ENCODE measurements at places on chromosomes 6 and 20. TPM values are rescaled to one million over a fixed set of nuclear protein-coding genes. Genes with fewer than 3 reads are reported as not detected.

- DNase-seq: no peak
Measured at GRCh38 chr6:135073217-135073616, 18.6 kb upstream of the HBS1L start.

Gene CLPSL1
- total RNA-seq: not detected

Gene STX11
- total RNA-seq: 3.0 TPM

GRCh38 chr6:129100164-129100563, 217.2 kb downstream of the LAMA2 start:
- no peak for DNase-seq

DNA sequence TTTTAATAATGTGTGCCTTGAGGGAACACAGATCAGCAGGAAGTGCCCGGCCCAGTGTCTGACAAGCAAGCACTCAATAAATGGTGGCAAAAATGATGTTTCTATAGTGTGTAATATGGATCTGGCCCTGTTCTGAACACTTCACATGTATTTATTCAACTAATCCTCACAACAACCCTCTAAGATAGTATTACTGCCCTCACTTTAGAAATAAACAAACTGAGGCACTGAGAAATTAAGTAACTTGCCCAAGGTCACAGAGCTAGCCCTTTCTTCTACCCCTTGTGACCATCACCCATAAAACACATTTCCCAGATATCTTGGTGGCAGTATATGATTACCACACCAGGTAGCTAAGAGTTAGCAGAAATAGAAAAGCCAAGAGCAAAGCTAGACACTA, 12.8 kb upstream of the MTFR2 start:
- DNase-seq: no peak

- no peak for DNase-seq
Measured at GRCh38 chr20:48656661-48657211, 171.1 kb downstream of the PREX1 start.

Gene TMEM74B
- not detected for total RNA-seq

DNA sequence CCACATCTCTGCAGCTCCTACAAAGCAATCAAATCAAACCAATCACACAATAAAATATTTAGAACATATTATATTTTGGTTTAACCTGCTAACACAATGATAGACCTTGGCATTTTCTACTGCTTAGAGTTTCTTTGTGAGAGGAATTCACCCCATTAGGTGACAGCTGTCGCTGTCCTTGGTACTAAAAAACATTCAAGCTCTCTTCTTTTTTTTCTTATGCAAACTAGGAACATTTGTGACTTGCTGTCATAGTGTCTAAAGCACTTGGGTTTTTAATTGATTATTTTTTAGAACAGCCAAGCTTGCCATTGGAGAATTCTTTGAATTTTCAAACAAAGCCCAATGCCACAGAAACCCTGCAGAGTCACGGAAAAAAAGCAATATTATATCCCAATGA, 46.4 kb downstream of the CNR1 start:
- no peak for DNase-seq

Gene MAS1L
- total RNA-seq: not detected

Gene SF3B5
- 95.3 TPM for total RNA-seq
